Left renal pelvis (tissue), 4 donors: ENCODE measurements at places on chromosomes 16 and 17.

GRCh38 chr16:31712064-31712540, 161.5 kb upstream of the ZNF267 start:
- no peak for DNase-seq

GRCh38 chr16:30957456-30958174, at the start of gene SETD1A:
Gene SETD1A, plus strand, starts transcription at chr16:30957754. Its CDS starts 978 bp downstream, at chr16:30958732.
- DNase-seq: peak; percentile 88

DNA sequence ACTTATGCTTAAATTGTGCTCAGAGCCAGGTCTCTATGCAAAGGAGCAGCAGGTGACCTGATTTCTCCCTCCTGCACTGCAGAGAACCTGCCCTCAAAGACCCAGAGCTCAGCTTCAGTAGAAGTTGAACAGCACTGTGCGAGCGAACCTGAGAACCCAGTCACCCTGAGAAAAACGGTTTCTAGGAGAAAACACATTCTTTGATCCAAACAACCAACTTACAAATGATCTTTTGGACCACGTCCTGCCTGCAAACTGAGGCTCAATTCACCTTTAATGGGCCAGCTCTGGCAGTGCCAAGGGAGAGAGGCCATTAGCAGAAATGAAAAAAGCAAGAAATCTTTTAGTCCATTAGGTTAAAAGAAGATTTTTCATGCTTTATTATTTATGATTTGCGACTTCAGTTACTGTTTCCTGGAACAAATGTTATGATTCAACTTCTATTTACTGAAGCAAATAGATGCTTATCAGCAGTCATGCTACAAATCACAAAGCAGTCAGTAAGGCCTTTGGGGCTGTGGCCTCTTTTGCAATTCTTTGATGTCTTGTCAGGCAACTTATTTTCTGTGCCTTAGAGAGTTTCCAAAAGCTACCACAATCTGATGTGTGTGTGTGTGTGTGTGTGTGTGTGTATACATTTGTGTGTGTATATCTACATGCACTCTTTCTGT, 65.7 kb upstream of the LRRC37A3 start:
- no peak for DNase-seq

GRCh38 chr17:56113486-56113885, 39.8 kb upstream of the ANKFN1 start:
- DNase-seq: no peak

GRCh38 chr16:83813823-83814658, 6.3 kb downstream of the HSBP1 start:
- DNase-seq: no peak

GRCh38 chr16:77679901-77680300, 42.4 kb upstream of the NUDT7 start:
- no peak for DNase-seq

DNA sequence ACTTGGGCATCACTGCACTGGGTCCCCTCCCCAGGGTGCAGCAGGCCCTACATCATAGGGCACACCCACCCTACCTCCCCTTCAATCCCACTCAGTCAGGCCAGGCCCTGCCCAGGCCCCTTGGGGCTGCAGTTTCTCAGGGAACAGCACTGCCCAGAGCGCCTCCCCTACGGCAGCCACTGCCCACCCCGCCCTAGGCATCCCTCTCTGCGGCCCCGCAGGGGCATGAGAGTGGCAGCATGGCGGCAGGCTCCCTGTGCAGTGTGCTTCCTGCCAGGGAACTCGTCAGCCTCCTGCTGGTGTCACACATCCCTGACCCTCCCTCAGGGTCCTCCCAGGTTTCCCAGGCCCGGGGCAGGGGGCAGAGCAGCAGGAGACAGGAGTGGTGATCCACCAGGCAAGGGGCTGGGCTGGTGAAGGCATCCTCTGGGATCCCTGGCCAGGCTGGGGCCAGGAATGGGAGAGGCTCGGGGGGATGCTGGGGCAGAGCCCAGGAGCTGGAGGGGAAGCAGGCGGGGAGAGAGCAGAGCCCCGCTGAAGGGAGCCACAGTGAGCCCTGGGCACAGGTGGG, 16.2 kb upstream of the BAHCC1 start:
- no peak for DNase-seq

- no peak for DNase-seq
Measured at GRCh38 chr17:72853440-72854415, 238.8 kb downstream of the SLC39A11 start.

GRCh38 chr16:88380619-88381018, 2.1 kb upstream of the ZNF469 start:
- no peak for DNase-seq

DNA sequence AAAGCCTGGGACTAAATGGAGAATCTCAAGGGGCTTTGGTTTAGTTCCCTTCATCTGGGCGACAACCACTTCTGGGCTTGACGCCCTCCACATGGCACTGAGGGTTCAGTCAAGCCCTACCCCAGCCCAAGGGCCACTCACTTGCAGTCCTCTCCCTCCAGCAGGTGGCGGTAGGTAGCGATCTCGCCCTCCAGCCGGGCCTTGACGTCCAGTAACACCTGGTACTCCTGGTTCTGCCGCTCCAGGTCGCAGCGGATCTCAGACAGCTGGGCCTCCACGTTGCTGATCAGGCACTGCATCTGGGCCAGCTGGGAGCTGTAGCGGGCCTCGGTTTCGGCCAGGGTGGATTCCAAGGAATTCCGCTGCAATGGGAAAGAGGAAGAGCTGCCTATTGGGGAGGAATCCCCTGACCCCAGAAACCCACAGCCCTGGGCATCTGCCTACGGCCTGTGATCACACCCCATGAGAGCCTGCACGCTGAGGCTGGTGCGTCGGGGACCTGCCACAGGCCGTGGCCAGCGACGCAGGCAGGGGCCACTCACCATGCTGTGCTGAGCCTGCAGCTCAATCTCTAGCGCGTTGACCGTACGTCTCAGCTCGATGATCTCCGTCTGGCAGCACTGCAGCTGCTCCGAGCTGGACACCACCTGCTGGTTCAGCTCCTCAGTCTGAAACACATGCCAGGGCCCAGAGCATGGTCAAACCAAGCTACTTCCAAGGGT, 2.7 kb downstream of the KRT36 start:
- no peak for DNase-seq

DNA sequence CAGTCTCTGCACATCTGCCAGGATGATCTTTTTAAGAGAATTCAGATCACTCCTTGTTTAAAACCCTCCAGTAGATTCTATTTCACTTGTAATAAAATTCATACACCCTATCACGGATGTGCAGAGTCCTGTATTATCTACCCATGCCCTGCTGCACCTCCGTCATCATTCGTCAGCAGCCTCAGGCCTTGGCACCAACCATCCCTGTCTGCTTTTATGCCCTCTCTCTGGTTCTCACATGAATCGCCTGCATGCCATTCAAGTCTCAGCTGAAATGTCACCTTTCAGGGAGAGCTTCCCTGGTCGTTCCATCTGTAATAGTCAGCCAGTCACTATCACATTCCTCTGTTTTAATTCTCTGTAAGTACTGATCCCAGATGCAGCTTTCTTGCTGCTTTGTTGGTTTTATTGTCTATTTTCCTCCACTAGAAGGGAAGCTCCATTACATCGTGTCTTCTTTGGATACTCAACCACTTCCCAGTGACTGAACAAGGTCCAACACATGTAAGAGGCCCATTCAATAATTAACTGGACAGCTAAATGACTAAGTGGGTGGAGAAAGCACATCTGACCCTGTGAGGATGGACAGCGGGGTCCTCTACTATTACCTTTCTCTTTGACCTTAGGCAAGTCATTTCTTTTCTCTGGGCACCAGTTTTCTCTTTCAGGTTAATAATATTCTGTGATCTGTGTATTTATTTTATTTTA, 81.2 kb upstream of the GOT2 start:
- DNase-seq: no peak

- DNase-seq: no peak
Measured at GRCh38 chr17:75005291-75005690, 7.2 kb upstream of the MRPL58 start.

GRCh38 chr17:62670202-62670821, 42.8 kb downstream of the MRC2 start:
- no peak for DNase-seq

DNA sequence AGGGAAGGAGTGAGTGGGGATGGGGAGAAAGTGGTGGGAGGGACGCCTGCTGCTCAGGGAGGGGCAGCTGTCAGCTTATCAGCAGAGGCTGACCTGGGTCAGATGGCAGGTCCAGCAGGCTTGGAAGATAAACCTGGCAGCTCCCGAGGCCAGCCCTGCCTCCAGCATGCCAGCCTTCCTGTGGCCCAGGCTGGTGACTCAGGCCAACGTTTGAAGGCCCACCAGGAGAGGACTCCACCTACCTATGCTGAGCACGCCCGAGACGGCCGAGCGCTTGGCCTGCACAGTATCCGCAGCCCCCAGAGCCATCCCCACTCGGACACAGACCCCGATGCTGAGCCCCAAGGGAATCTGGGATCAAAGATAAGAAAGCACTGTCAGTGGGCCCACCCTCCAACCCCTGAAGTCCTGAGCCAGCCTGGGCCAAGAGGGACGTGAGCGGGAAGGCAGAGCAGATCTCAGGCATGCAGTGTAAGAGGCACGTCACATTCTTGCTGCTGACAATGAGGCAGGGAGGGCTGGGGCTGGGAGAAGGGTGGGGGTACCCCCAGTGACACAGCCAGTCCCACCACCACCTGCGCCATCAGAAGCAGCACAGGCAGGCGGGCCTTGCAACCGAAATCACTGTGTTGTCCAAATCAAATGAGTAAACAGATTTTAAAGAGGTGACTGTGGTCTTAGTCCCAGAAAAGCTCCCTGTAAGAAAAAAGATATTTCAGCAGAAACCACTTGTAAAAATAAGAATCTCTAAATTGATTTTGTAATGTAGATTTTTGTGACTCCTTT, 12.4 kb downstream of the SLC47A2 start:
- DNase-seq: no peak

- no peak for DNase-seq
Measured at GRCh38 chr17:49525831-49526741, 31.0 kb downstream of the NGFR start.

DNA sequence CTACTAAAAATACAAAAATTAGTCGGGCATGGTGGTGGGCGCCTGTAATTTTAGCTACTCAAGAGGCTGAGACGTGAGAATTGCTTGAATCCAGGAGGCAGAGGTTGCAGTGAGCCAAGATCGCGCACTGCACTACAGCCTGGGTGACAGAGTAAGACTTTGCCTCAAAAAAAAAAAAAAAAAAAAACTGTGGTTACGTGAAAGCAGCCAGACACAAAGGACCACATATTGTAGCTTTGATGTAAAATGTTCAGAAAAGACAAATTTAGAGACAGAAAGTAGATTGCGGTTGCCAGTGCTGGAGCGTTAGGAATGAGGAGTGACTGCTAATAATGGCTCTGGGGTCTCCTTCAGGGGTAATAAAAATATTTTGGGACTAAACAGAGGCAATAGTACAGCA, 4.0 kb upstream of the MEAK7 start:
- no peak for DNase-seq

GRCh38 chr17:82789051-82789592, 37.3 kb downstream of the TBCD start:
- no peak for DNase-seq

- no peak for DNase-seq
Measured at GRCh38 chr16:89152831-89153700, 18.5 kb upstream of the CDH15 start.

DNA sequence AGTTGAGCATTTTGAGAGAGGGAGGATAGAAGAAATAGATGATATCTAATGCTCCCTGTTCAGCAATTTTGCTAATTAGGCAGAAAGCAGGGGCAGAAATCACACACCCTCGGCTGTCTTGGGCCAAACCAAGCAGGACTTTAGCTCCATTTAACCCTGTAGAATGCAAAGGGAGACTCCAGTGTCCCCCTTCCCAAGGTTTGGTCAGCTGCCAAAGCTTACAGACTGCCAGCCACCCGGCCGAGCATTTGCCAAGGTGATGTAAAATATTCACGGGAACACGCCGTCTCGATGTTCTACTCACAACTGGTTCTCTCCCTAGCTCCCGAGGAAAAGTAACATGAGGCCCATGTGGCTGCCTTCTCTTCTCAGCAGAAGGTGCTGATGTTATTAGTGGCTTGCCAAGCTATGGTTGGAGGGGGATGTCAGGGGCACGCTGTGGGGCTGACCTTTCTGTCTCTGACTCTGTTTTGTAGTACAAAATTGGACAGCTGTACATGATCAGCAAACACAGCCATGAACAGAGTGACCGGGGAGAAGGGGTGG, 155.3 kb downstream of the PITPNC1 start:
- no peak for DNase-seq

DNA sequence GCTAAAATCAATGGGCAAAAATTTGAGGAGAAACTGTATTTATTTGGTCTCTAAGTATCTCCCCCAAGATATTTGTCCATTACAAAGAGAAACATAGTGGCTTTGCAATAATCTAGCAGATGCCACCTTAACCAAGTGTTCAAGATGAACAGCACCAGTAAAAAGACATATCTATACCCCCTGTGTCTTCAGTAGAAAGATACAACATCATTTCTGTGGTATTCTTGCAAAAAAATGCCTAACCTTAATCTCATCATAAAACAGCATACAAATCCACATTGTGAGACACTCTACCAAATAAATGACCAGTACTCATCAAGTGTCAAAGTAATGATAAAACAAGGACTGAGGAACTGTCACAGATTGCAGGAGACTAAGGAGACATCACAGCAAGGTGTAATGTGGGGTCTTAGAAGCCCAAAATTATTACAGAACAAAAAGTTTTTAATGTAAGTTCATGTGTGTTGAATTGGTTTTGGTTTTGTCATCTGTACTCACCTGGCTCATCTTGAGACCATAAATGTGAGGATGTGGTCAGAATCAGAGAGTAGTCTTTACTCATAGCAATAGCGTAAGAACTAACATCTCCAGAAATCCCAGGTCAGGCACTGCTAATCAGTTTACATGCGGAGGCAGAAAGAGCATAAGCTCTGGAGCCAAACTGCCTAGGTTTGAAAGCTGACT, 77.2 kb downstream of the AATF start:
- DNase-seq: no peak

GRCh38 chr16:17367923-17368322, 102.8 kb downstream of the XYLT1 start:
- no peak for DNase-seq

- no peak for DNase-seq
Measured at GRCh38 chr17:77959126-77959925, 823 bp downstream of the TNRC6C start.

DNA sequence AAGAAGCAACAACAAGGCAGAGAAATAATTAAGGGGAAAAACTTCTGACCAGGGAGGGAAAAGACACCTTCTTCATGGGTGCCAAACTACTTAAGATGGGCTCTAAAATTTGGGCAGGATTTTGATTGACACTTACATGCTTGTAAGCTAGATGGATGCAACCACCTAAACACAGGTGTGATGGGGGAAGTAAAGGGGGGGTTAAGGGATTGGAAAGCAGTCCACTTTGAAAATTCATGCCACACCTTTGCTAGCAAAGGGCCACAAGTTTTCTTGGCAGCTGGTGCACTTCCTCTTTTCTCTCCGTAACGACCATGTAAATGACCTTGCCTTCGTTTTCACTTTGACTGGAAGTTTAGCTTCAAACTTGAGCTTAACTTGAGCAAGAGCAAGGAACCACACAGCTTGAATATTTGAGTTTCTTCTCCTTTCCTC, 14.3 kb upstream of the PRKAR1A start:
- no peak for DNase-seq

DNA sequence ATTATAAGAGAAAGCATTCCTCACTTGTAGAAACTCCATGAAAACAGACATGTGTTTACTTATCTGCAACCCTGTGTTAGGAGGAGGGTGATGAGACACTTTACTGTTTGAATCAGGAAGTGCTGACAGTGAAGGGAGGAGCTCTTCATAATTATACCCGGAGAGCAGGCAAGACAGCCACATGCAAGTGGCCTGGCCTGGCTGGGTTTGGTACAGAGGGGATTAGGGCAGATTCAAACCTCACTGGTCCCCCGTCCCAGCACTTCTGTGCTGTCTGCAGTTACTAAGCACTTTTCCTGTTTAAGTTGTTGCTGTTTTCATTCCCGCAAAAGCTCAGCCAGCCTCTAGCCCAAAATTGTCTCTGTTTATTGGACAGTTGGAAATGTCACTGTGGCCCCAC, 78.5 kb downstream of the WWOX start:
- no peak for DNase-seq
